ENCODE measurements at places on chromosomes 13 and 19.

- DNase-seq: no peak
These were observed 147.0 kb downstream of the FGF9 start for GRCh38 chr13:21817878-21818277.

DNA sequence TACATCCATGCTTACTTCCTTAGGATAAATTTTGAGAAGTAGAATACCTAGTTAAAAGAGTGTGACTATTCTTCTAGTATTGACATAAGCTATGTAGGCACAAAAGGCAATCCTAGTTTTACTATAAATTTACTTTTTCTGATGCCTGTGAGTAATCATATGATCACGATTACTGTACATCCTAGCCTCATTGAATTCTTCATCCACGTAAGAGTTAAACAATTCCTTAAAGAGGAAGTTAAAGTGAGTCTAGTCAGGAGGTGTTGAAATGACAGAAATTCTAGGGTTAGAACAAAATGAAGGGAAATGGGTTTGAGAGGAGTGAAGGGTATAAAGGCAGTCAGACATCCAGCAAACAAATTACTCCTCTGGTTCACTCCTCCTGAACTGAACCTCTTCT is at the start of gene ACOD1:
Gene ACOD1, plus strand, starts transcription at position 363 of the 400 bp plus-strand sequence. CDS start 48 bp downstream, outside the sequence.
- DNase-seq: no peak

- DNase-seq: no peak
These were observed 11.6 kb upstream of the RASA3 start for GRCh38 chr13:114143806-114144605.

DNA sequence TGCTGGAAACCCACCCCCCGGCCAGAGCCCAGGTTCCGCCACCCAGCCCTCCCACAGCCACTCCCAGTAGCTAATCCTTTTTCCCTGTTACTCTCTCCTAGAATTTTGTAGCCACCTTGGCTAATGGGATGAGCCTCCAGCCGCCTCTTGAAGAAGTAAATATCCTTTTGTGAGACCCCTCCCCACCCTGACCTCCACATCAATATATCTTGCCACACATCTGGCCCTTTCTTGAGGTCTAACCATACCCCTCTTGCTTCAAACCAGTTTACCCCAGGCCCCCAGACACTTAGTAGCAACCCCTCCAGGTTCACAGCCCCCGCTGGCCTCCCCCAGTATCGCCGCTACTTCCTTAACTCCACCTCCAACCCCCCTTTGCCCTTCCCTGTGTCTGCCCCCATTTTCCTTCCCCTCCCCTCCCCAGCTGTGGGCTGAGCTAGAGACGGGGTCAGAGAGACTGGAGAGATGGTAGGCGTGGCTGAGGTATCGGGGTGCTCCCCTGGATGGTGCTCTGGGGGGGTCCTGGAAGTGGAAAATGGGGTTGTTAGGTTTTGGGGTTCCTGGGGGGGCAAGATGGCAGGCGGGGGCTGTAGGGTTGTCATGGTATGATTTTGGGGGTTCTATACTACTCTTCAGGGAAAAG is 2.8 kb downstream of the PRMT1 start:
- no peak for DNase-seq

Data from stimulated activated CD4-positive, alpha-beta T cell treated with anti-CD3 and anti-CD28 coated beads, TNF-alpha, amount 100 ng/mL, for 24 hours (primary cell).